ENCODE measurements at places on chromosomes 5 and 9. TPM values are rescaled to one million over a fixed set of nuclear protein-coding genes. Genes with fewer than 3 reads are reported as not detected.

DNA sequence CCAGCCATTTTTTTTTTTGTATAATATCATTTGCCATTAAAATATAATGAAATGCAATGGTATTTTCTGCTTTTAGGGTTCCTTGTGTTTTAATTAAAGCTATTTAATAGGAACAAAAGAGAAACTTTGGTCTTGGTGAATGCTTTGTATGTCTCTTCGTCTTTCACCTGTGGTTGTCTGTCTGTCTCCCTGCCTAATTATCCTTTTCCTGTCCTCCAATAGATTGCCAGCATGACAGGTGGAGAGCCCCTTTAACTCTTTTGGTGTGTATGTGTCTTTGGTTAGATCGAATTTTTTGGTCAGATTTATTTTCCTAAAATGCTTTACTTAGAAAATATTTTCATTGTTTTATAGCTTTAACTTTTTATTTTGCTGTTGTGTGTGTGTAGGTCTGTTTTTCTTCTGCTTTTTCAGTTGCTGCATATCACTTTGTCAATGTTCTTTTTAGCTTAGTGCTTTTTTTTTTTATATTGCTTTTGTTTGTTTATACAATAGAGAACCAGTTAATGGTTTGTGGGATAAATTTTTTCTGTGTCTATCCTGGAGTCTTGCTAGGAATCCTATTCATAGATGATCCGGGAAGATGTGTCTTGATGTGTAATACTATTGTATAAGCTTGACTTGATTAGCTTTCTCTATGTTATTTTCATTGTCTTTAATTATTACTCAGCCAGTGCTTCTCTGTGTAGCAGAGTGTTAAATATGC lies 8.6 kb downstream of the CHMP5 start:
- DNase-seq: no peak

GRCh38 chr5:87807783-87808182 lies 395.1 kb upstream of the CCNH start:
- no peak for DNase-seq

DNA sequence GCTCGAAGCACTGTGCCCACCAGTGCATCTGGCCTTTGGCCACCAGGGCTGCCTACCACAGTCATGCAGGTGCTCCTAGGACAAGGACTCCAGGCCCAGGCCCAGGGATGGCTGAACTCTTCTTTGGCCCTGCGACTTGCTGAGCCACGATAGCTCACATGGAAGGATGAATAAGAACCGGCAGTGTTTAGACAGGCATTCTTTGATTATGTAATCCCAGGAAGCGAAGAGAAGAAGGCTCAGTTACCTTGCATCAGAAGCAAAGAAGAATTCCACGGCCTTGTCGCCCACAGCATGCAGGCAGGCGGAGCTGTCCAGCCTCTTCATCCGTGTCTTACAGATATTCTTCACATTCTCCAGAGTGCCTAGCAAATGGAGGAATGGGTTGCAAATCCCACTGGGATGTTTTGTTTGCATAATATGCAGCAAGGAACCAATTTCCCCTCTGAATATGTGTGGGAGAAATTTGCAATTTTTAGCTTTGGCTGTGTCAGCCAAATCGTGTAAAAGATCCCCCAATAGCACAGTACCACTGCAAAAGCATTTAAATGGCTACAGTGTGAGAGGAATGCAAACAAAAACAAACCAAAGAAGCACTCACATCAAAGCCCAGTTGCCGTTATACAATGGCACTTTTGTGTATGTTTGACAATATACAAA lies 29.1 kb downstream of the GFPT2 start:
- DNase-seq: peak; percentile 50

DNA sequence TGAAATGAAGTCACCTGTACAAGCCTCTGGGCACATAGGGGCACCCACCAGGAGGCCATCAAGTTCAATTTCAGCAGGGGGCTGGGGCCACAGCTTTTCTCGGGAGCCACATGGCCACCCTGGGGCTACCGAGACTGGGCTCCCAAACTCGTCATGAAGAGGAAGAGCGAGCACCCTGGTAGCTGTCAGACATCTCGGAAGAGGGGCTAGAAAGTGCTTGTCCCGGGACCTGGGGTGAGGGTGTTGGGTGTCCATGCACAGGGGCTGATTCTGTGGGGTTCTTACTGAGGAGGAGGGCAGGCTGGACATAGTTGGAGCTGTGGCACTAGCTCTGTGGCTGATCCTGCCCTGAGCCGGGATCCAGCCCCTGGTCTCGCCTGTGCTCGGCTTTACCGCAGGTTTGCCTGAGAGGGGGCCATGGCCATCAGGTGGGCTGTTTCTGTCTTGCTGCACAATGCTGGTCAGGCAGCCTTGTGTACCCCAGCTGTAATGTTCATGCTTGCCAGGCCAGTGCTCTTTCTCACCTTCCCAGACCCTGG lies 70.3 kb downstream of the PHF2 start:
- no peak for DNase-seq

- peak; percentile 82 for DNase-seq
Observed at GRCh38 chr5:78005021-78005785, 229.1 kb upstream of the TBCA start.

- no peak for DNase-seq
Observed at GRCh38 chr5:129069292-129069691, 25.3 kb upstream of the ISOC1 start.

GRCh38 chr9:18437315-18438201 lies 36.4 kb upstream of the ADAMTSL1 start:
- DNase-seq: peak; percentile 50

- no peak for DNase-seq
Observed at GRCh38 chr5:35294976-35295375, 64.7 kb upstream of the PRLR start.

DNA sequence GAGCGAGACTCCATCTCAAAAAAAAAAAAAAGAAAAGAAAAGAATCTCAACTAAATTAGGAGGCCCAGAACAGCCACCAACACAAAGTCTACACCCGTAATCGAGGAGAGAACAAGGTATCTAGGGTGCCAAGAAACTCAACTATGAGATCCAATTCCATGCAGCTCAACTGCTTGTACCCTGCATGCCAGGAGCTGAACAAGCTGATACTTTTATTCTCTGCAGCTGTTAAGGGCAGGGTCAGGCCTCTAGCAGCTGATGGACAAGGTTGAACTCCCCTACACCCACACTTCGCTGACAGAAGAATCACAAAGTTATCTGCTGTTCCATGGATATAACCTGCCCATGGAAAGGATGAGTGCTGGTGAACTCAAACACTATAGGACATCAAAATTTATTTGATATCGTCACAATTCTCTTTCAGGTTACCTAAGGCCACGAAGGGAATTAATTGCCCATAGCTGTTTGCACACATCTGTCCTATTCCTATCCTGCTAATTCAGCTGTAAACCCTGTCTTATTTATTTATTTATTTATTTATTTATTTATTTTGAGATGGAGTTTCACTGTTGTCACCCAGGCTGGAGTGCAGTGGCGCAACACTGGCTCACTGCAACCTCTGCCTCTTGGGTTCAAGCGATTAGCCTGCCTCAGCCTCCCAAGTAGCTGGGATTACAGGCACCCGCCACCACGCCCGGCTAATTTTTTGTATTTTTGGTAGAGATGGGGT lies 20.7 kb downstream of the UBAP2 start:
- DNase-seq: no peak

DNA sequence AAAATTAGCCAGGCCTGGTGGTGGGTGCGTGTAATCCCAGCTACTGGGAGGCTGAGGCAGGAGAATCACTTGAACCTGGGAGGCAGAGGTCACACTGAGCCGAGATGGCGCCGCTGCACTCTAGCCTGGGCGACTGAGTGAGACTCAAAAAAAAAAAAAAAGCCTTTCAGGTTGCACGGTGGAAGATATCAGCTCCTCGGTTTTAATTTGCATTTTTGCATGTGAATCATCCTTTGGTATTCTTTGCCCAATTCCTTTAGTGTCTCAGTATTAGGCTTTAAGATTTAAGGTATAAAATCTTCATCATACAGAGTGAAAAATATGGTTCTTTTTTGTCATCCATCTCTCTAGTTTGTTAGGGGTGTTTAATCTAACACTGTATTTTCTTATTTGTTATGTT lies 173.6 kb upstream of the S1PR3 start:
- no peak for DNase-seq

DNA sequence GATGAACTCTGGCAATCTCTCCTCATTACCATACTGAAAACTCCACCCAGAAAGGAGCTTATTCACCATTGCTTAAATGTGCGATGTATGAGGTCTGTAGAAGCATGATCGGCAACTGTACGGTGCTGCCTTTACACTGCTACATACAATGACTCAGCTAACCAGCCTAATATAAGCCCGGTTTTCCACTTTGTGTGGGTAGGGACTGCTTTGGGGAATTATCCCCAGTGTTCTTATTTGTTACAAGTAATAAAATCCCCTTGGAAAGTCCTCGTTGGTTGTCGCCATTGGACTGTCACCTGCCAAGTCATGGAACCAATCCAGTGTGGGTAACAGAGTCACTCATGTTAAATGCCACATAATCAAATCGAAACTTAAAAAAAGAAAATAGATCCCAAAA lies 23.5 kb upstream of the TENT2 start:
- DNase-seq: no peak

CENPP gene
- total RNA-seq: 1.0 TPM

MLANA gene
- not detected for total RNA-seq
